ENCODE measurements at places on chromosomes 16 and 17. TPM values are rescaled to one million over a fixed set of nuclear protein-coding genes. Genes with fewer than 3 reads are reported as not detected.

PRSS36 gene
- 0.54 TPM for polyA plus RNA-seq

TGFB1I1 gene
- 22.7 TPM for polyA plus RNA-seq

C16orf96 gene
- polyA plus RNA-seq: not detected

HOXB5 gene
- polyA plus RNA-seq: not detected

CDT1 gene
- polyA plus RNA-seq: 13.6 TPM

DNA sequence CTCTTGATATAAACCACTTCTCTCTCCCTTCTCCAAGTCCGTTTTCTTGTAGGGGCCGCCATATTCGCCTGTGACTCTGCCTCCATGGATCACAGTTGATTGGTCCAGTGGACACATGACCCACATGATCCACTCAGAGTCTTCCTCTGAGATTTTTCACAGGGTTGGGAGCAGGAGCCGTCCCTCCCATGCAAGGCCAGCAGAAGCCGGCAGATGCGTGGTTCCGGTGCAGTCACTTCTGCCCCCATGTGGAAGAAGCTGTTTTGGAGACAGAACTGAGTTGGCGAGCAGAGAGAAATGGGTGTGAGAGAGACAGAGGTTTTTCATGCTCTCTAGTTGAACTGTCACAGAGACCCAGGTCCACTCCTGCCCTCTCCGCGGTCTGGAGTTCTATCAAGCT is 83.3 kb downstream of the C16orf95 start:
- no peak for DNase-seq

DNA sequence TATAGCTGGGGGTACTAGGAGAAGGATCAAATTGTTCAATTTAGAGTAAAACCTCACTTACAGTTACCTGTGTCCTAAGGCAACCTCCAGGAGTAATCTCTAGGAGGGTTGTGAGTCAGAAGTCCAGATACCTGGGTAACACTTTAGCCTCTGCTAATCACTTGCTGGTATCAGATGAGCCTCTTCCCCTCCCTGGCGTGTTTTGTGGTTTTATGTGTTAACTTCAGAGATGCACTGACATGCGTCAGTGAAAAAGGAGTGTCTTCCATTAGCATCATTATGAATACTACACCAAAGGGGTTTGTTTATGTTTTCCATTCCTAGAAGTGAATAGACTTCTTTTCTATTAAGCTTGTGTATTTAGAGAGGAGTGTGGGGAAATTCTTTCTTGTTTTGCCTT is 208.2 kb downstream of the FTO start:
- peak; percentile 89 for DNase-seq

DNA sequence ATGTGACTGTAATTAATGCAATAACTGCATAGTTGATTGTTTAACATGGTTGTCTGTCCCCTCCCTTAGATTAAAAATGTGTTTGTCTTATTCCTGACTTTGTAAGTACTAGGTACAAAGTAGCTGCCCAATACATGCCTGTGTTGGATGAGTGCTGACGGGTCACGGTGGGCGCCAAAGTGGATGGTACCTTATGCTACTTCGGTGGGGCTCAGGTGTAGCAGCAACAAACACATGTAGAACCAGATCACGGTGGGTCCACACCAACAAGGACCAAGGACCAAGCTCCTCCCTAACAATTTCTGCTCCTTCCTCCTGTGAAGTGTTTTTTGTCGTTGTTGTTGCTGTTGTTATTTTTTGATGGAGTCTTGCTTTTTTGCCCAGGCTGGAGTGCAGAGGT is 46.4 kb upstream of the ZFHX3 start:
- no peak for DNase-seq
